ENCODE measurements at places on chromosomes 2 and 18.
A peak's percentile ranks its signal among the peaks of the same experiment; 100 is the strongest.

DNA sequence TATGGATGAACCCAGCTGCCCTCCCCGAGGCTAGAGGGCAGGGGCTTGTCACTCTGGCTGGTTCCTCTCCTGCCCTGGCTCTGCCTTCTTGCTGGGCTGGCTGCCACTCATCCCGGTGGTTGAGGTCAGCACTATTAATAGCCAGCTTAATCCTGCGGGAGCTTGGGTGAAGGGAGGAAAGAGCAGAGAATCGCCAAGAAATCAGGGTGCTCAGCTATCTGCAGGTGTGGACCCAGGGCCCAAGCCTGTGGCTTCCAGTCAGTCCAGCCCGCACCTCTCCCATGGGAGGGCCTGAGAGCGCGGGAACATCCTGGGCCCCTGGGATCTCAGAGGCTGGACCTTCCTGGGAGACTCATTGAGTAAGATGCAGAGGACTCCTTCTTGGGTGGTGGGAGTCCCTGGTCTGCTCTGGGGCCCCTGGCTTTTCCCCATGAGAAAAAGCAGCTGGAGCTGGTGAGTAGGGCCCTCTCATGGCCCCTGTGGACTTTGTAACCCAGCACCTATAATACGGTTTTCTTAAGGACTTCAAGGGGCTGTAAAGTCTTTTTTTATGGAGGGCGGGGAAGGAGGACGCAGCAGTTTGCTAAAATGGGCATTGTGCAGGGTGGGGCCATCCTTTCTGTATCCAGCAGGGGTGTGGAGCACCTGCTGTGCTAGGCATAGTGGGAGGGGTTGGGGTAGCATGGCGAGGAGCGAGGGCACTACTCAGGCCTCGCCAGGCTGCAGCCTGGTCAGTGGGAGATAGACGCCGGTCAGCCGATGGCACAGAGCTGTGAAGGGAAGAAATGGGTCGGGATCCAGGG lies 27.4 kb upstream of the CNNM3 start:
- DNase-seq: no peak

GRCh38 chr2:215060861-215061536 lies 77.4 kb downstream of the ABCA12 start:
- DNase-seq: no peak

GRCh38 chr18:13369756-13370510 lies 151.4 kb downstream of the LDLRAD4 start:
- DNase-seq: no peak

DNA sequence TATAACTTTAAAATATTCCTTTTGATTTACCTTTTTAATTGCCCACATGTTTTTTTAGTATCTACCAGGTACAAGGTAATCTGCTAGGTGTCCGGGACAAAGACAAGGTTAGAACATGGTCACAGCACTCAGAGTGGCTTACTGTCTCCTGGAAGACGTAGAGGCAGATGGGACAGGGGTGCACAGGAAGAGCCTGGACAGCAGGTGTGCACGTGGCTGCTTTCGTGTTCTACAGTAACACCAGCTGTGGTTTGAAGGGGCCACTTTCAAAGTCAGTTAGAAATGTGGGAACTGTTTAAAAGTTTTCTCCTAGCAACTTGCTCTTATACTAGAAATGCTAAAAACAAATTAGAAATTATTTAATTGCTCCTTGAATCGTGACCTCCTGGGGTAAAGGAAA lies 102.9 kb upstream of the ALPP start:
- DNase-seq: no peak

DNA sequence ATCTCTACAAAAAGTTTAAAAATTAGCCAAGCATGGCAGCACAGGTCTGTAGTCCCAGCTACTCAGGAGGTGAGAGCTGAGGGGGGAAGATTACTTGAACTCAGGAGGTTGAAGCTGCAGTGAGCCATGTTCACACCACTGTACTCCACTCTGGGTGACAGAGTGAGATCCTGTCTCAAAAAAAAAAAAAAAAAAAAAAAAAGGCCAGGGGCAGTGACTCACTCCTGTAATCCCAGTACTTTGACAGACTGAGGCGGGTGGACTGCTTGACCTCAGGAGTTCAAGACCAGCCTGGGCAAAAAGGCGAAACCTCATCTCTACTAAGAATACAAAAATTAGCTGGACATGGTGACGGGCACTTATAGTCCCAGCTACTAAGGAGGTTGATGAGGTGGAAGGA lies 37.0 kb downstream of the PUM2 start:
- DNase-seq: no peak

- no peak for DNase-seq
Measured at GRCh38 chr2:215723631-215724011, 287.8 kb upstream of the FN1 start.

DNA sequence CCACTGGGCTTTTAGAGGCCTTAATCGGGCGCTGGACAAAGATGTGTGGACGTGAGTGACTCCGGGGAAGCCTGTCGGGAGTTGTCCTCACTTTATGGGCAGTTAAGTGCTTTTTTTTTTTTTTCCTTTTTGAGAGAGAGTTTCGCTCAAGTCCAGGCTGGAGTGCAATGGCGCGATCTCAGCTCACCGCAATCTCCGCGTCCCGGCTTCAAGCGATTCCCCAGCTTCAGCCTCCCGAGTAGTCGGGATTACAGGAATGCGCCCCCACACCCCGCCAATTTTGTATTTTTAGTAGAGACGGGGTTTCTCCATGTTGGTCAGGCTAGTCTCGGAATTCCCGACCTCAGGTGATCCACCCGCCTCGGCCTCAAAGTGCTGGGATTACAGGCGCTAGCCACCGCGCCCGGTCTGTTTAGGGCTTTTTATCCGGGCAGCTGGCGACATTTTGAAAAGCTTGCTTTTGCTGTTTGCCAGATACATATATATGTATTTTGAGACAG lies 1.5 kb downstream of the MSH6 start:
- DNase-seq: no peak

DNA sequence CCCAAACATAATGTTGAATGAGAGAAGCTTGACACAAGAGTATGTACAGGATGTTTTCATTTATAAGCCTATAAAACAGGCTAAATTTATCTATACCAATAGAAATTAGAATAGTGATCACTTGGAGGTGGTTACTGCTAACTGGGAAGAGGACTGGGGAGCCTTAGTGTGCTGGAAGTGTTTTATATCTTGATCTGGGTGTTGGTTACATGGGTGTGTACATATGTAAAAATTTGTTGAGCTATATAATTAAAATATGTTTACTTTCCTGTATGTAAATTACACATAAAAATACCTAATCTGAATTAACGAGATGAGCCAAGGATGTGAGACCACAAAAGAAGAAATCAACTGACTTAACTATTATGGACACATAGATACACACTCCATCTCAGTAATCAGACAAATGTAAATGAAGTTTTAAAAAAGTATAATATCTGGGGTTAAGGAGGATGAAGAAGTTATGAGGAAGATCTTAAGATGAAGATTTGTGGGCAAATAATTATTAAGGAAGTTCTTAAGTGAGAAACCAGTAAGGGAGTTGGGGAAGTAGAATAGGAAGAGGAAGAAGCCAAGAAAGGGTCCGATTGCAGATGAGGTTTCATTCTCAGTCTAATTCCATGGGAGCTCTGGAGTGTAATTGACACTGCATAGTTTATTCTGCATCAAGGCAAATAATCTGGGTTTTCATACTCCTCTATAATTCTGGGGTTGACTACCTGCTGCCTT lies 32.3 kb upstream of the NABP1 start:
- DNase-seq: no peak

DNA sequence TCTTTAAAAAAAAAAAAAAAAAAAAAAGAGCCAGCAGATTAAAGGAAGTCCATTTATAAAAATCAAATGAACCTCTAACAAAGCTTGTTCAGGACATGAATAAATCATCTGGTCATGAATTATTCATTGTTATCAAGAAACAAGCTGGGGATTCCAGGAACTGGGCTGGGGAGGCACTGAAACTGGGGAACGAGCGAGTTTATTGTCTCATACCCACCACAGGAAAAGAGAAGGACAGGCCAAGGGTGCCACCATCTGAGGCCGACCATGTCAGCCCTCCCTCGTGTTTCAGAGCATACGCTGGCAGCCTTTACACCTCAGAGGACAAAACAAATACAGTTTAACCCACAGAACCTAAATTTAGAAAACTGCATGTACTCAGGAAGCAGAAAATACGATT lies 164.2 kb downstream of the VWC2L start:
- no peak for DNase-seq

DNA sequence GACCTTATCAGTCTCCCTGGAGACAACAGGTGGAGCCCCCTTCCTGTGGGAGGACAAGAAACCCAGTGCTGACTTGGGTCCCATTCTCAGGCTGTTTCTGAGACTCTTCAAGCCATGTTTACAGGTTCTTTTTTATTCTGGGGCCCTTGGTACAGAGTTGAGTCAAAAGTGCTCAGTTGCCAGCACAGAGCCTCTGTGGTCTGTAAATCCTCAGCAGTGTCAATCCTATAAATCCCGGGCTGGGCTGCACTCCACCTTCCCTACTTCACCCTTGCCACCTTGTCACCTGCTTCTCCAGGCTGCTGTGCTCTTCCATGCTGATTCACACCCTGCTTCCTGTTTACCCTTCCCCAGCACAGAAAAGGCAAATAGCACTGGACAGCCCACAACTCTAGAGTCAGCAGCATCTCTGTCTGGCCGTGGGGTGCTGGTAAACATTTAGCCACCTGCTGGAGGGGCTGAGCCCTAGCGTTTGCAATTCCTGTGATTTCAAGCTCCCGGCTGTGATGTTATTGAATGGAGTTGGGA lies 74.7 kb downstream of the TNFRSF11A start:
- DNase-seq: no peak

- DNase-seq: no peak
Measured at GRCh38 chr2:239399921-239400595, 762 bp downstream of the HDAC4 start.

- no peak for DNase-seq
Measured at GRCh38 chr2:46003903-46004473, 293.2 kb upstream of the EPAS1 start.

DNA sequence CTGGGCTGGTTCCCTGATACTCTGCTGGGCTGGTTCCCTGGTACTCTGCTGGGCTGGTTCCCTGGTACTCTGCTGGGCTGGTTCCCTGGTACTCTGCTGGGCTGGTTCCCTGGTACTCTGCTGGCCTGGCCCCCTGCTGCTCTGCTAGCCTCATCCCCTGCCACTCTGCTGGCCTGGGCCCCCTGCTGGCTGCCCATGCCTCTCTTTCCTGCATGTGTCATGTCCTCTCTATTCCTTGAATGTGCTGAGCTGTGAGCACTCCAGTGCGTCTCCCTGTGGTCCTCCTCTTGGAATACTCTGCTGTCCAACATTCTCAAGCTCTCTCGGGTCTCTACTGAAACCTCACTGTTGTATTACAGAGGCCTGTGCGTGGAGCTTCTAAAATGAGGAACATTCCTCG lies 216.3 kb downstream of the RNF144A start:
- DNase-seq: no peak

GRCh38 chr2:68762665-68763064 lies 28.1 kb downstream of the ARHGAP25 start:
- DNase-seq: peak; percentile 76

DNA sequence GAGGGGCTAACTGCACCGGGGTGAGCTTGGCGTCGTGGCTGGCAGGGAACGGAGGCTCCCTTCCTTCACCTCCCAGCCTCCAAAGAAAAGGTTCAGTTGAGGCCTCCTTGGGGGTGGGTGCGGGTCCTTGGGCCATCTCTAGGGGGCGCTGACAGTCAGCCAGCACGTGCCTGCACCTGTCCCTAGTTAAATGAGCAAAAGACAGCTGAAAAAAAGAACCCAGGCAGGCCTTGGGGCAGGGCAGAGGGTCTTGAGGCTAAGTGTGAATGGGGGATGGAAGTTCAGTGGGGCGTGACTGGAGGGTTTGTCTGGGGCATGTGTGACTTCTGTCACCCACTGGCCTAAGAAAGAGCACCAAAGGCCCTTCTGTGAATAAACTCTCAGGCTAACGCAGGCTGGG lies 56.4 kb downstream of the ZFP36L2 start:
- DNase-seq: peak; percentile 74

- DNase-seq: no peak
Measured at GRCh38 chr18:52462853-52463252, 122.9 kb downstream of the DCC start.

- DNase-seq: no peak
Measured at GRCh38 chr18:33232318-33232626, 208.2 kb downstream of the CCDC178 start.

- DNase-seq: peak; percentile 14
Measured at GRCh38 chr2:68689553-68690537, 44.8 kb upstream of the ARHGAP25 start.

DNA sequence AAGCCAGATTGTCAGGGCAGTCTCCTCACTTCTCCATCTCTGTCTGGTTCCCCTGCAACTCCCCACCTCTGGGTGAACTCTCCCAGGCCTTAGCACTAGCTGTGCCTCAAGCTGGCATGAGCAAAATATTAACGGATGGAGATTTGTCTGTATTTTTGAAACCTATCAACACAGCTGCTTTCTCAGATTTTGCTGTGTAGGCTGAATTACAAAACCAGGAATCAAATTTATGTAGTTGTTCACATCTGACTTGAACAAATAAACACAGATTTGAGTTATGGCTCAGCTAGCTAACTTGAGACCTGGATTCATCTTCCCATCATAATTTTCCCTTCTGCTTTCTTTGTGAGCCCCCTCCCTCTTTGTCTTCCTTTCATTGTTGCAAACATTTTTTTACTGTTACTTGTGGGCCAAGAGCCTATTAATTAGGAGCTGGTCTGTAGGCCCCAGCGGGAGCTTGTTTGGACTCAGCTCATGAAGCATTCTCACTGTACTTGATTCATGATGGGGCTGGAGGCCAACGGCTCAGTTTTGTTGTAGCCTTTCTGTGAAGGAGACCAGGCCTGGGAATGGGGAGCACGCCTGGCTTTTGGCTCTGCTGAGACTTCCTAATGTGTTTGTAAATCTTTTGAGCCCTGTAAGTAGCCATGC lies 164.1 kb upstream of the GATA6 start:
- no peak for DNase-seq

DNA sequence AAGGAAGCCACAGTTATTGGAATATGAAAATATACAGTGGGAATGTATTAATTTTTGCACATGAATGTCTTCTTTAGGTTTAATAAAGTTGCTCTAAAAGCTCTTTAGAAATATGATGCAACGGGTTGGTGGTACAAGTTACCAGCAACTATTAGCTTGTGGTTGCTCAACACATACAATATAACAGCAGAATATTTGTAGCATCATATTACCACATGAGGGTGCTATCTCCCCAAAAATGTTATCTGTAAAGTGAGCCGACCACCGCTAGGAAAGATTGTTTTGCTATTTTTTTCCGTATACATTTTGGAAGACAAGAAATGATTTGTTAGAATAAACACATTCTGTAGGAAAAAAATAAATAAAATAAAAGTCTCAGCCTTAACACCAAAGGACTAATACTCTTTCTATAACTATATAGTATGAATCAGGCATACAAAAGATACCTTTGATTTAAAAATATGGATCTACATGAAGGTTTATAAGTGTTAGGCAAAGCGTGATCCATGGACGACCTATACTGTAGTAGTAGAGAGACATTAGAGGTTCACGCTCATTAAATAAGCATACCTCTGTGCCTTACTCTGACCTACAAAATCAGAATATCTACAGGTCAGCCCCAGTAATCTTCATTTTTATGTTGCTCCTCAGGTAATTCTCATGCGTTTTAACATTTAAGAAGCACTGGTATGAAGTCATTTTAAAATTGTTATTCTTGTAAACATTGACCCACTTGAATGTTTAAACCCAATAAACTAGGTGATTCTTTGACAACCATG lies 1110.6 kb upstream of the ACVR2A start:
- no peak for DNase-seq

All from CD4-positive, alpha-beta T cell treated with Interleukin-4 for 1 hour (primary cell).